ENCODE measurements at places on chromosomes 2 and 18.

DNA sequence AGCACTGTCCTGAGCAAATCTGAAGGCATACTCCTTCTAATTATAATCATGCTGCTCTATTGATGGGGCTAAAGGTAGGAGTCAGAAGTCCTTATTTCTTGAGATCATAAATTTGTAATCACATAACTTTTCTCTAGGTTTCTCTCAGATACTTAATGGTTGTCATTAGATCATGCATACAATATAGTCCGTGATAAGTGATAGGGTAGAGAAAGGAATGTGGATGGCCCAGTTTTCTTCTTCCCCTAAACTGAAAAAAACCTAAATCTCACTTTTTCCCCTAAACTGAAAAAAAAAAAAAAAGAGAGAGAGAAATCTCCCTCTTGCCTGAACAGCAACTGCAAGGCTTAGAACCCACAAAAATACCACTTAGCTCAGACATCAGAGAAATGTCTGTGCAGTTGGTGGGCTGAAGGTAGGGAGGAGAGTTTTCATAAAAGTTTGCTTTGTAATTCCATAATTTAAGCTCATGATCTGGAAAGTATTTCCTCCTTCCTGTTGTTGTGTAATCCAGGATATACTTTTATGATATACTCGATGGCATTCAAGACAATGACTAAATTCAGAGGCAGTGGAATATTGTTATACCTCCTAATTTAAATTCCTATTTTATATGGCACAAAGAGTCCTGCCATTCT is 79.3 kb upstream of the ITPRID2 start:
- DNase-seq, result no peak

DNA sequence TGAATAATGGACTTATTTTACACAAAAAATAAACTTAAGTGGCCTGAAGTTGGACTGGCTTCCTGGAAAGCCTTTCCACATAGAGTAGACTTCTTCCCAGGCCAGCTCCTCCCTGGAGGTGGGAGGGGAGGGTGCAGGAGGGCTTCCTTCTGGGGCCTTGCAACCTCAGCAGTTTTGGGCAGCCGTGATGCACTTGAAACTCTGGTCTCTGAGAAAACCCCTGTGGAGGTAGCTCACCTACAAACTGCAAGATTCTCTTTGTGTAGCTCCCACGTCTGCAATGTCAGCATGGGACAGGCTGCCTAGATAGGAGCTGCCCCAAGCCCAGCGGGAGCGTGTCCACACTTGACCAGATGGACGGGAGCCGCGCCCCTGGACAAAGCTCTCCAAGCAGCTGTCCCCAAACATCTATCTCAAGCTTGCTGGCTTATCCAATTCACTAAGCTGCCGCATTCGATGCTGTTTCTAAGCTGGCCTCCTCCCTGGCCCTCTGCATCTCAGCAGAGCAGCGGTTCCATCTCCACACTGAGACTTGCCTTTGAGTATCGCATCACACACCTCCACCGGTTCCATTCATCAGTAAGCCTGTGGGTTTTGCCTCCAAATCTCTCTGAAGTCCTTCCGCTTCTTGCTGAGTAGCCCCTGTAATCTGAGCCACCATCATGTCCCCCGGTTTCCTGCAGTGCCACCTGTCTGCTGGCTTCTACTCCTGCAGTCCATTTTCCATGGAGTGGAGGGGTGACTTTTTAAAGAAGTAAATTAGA is 1.6 kb upstream of the LPIN1 start:
- no peak for DNase-seq

DNA sequence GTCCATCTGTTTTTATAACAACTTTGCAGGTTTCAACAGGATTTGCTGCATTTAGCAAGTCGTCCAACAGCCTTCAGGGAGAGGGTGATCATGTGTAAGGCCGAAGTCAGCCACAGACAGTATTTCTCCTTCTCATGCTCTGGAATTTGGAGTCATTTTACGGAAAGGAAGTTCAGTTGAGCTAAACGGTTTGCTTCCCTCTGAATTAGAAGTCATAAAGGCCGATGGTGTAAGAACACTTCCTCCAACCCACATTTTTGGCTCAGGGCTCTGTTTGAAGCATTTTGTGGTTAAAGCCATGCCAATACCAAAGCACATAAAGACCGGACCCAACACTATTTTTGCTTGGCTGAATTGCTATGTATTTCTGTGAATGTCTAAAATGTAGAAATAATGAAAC is 129.5 kb downstream of the TMEM182 start:
- no peak for DNase-seq

- no peak for DNase-seq
These were observed 112.9 kb downstream of the THADA start for GRCh38 chr2:43482961-43483360.

DNA sequence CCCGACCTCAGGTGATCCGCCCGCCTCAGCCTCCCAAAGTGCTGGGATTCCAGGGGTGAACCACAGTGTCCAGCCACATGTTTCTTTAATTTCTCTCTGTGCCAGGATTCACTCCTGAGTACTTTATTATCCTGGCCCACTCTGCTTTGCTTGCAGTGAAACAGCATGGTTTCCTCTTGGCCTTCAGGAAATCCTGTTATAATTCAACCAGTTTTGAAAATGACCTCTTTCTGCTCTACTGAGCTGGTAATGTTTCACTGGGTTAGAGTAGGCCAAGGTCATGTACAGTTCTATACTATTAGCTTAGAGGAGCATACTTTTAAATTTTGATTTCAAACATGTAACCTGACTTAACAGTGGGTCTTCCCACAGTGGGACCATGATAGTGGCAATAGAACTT is 90.6 kb upstream of the PELI1 start:
- DNase-seq, result no peak

- DNase-seq, result no peak
These were observed 399.6 kb upstream of the SALL3 start for GRCh38 chr18:78579854-78580577.

GRCh38 chr2:61165946-61166345 is 4.0 kb downstream of the C2orf74 start:
- no peak for DNase-seq

- DNase-seq, result no peak
These were observed 66.4 kb upstream of the MSH2 start for GRCh38 chr2:47336259-47337238.

DNA sequence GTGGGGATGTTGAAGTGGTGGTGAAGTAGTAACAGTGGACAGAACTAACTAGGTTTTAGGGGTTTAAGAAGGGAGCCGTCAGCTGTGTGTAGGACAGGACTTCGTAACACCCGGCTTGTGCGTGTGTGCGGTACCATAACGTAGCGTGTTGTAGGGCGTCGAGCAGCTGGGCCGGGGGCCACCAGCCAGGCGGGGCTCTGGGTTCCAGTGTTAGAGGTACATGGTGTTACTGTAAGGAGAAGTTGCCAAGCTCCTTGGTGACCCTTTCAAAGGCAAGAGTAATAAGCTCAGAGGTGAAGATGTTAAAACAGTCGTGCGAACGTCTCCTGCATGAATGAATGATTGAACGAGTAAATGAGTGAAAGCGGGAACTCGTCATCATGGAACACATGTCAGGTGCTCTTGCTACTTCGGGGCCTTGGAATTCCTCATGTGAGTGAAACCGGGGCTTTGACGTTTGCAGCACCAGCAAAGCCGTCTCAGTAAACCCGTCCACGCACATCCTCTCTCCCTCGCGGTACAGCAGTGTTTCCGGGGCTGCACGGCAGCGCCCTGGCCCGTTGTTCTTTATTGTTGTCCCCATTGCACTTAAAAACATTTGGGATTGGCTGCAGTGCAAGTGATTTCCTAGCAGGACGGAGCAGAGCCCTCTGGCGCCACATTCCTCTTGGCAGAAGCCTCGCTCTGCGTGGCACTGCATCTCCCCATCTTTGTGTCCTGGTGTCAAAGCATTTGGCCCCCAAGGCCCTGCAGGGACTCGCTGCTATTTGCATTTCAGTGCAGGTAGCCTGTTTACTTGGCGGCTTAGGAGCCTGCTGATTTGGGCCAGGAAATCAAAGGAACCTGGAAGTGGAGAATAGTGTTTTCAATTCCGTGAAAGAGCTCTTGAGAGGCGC is 115.0 kb downstream of the GBX2 start:
- no peak for DNase-seq

DNA sequence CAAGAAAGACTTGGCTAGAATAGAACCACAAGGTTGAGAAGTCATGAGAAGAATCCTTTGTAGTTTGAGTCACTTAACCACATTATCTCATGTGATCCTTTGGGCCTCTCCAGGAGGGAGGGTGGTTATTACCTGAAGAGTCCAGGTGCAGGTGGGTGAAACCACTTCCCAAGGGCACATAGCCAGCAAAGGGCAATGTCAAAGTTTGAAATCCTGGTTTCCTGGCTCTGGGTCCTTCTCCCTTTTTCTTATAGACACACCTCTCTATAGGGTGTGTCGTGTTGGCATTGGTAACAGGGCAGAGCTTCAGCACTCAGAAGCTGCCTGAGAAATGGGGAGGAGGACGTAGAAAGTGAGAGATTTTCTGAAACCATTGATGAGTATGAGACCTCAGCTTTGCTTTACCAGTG is 137.9 kb downstream of the MGAT5 start:
- no peak for DNase-seq

GRCh38 chr2:232658217-232658785 is 24.9 kb downstream of the EFHD1 start:
- DNase-seq, result no peak

DNA sequence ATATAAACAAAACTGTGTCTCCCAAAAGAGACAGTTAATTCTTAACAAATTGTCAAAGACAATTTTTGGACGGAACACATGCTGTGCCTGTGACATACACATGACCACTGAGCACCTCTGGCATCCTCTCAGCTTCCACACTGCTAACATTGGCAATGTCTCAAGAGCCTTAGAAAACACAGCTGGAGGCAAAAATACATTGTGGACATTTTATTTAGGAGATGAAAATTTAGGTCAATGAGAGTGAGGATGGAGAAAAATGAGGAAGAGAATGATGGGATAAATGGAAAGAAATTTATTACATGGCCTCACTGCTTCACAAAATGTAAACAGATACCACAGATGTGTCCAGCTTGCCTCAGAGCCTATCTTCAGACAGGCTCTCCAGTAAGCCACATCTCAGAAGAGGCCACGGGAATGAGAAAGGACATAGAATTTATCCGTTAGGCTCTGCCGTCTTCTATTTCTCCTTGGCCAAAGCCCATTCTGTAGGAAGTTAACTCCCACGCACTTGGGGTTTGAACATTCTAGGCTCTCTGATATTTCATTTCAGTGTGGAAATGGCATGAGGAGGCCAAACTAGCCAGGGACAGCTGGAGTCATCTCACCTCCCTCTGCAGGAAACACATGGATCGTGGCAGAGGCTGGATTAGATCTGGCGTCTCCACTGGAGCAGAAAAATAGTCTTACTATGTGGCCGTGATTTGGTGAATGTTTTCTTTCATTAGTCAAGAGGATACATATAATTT is 519.4 kb upstream of the DSEL start:
- no peak for DNase-seq

DNA sequence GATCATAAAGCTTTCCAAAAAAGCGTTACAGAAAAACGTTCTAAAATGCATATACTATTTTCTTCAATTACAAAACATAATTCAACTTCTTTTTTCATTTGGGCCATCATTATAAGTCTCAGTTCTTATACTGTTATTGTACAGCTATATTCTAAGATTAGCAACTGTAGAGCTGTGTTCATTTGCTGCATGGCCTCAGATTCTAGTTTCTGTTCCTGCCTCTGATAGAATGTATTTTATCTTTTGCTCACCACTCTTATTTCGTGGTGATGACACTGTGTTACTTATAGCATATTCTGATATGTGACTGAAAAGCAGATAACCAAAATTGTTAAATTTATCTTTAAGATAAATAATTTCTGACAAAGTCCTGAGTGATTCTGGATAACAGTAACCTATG is 67.2 kb downstream of the PTRHD1 start:
- no peak for DNase-seq

DNA sequence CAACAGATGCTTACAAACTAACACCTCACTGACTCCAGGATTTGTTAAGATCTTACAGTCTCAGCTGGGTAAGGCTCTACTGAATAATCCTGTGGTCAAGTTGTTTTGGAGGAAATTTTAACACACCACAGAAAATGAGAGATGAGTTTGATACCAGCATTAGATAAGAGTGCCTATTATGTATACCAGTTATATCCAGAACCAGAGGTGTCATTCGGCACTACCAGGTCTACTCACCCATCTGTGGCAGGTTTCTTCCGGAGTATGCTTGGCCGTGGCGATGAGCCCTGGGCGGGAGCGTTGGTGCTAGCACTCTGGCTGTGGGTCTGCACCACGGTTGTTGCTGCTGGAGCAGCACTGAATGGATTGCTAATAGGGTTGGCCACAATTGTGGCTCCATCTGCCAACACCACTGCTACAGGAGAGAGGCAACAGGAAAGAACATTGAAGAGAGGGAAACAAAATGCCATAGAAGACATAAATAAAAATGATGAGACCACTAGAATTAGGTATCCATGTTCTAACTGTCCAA is 41.2 kb downstream of the SAP130 start:
- no peak for DNase-seq

DNA sequence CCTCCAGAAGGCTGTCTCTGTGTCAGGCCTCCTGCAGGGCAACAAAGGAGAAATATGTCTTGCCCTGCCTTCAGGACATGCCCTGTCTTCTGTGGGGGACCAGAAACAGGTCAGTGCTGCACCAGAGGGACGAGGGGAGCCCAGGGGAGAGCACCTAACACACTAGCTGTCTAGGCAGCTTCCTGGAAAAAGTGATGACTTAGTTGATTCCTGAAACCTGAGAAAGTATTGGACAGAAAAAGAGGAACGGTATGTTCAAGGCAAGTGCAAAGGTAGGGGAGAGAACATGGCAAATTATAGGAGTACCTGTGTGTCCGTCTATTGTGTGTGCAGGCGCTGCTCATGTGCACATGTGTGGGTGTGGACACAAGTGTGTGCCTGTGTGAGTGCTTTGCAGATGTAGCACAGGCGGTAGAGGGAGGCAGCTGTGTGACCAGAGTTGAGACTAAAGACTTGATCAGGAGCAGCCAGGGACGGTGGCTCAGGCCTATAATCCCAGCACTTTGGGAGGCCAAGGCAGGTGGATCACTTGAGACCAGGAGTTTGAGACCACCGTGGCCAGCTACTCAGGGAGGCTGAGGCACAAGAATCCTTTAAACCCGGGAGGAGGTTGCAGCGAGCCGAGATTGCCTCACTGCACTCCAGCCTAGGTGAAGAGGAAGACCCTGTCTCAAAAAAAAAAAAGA is 119.5 kb downstream of the GYPC start:
- no peak for DNase-seq

- no peak for DNase-seq
These were observed 95.9 kb downstream of the KCNF1 start for GRCh38 chr2:11007331-11008264.

- DNase-seq, result no peak
These were observed 693.2 kb upstream of the SLC8A1 start for GRCh38 chr2:41145066-41145465.

DNA sequence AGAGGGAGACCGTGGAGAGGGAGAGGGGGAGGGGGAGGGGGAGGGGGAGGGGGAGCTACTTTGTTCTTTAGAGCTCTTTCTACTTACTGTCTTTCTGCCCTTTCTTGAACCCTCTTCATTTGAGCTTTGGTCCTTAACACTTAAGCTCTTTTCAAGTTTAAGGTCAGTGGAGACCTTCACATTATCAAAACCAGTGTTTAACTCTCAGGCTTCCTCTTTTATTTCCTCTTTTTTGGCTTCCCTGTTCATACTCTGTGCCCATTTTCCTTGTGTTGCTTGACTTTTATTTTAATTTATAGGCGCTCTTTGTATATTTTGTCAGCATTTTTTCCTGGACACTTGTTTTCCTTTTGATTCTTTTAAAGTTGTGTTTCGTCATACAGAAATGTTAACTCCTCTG is 37.1 kb downstream of the ACSL3 start:
- DNase-seq, result no peak

GRCh38 chr2:6999211-6999877 is 82.1 kb downstream of the RNF144A start:
- DNase-seq, result no peak

- no peak for DNase-seq
These were observed 1.6 kb upstream of the SNED1 start for GRCh38 chr2:240996834-240997140.

- peak; percentile 86 for DNase-seq
These were observed 312.7 kb downstream of the TCF4 start for GRCh38 chr18:55275039-55275901.

All from head of caudate nucleus (tissue), 42 donors.